ENCODE measurements at places on chromosomes 1 and 21.

DNA sequence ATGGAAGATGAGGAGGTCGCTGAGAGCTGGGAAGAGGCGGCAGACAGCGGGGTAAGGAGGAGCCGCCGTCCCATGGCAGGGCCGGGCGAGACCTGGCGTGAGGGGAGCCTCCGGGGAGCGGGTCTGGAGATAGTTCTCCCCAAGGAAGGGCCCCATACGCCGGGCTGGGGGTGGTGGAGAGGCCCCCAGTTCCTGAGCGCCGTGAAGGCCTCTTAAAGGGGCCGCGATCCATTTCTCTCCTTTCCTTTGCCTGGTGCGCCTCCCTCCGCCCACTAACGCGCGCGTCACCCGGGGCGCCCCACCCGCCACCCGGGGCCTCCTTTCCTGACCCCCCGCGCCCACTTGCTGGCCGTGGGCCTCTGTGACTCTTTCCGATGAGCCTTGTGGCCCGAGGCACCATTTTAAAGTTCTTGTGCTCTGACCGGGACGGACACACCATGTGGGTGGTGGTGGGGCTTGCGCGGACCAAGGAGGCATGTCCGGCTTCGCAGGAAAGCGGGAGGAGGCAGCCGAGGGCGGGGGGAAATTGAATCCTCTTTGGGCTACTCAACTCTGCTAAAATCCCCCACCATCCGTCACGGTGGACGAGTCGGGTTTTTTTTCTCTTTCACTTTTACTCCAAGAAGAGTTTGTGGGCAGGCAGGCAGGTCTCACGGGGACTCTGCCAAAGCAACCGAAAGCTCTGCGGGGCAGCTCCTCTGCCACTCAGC lies 371 bp downstream of the SZRD1 start:
- DNase-seq, result peak; percentile 83
- peak overlapping the region; percentile 99 for H3K27ac ChIP-seq
- peak overlapping the region; percentile 96 for H3K4me3 ChIP-seq
- peaks cover 44% of the 10 kb centered on the region for H3K4me1 ChIP-seq

- H3K4me3 ChIP-seq, result no peak overlapping the region
- no peak overlapping the region for H3K27ac ChIP-seq
- peaks cover 9% of the 10 kb centered on the region for H3K4me1 ChIP-seq
- H3K27me3 ChIP-seq, result peaks cover 2% of the 10 kb centered on the region
- no peaks in the 10 kb centered on the region for H3K36me3 ChIP-seq
Observed at GRCh38 chr1:221200464-221200863, 321.2 kb downstream of the HLX start.

GRCh38 chr1:17108786-17109185 lies 10.5 kb downstream of the PADI2 start:
- no peak for DNase-seq
- H3K4me1 ChIP-seq, result no peaks in the 10 kb centered on the region
- H3K36me3 ChIP-seq, result no peaks in the 10 kb centered on the region
- no peak overlapping the region for H3K27ac ChIP-seq
- H3K4me3 ChIP-seq, result no peak overlapping the region

GRCh38 chr1:206143537-206144172 lies 26.5 kb upstream of the AVPR1B start:
- H3K4me1 ChIP-seq, result peaks cover 8% of the 10 kb centered on the region
- no peak overlapping the region for H3K4me3 ChIP-seq
- DNase-seq, result no peak
- H3K27me3 ChIP-seq, result peaks cover 51% of the 10 kb centered on the region

GRCh38 chr1:30807318-30808066 lies 49.9 kb upstream of the LAPTM5 start:
- H3K27me3 ChIP-seq, result peaks cover 38% of the 10 kb centered on the region
- H3K4me3 ChIP-seq, result no peak overlapping the region
- no peaks in the 10 kb centered on the region for H3K36me3 ChIP-seq
- no peak for DNase-seq
- H3K4me1 ChIP-seq, result no peaks in the 10 kb centered on the region

DNA sequence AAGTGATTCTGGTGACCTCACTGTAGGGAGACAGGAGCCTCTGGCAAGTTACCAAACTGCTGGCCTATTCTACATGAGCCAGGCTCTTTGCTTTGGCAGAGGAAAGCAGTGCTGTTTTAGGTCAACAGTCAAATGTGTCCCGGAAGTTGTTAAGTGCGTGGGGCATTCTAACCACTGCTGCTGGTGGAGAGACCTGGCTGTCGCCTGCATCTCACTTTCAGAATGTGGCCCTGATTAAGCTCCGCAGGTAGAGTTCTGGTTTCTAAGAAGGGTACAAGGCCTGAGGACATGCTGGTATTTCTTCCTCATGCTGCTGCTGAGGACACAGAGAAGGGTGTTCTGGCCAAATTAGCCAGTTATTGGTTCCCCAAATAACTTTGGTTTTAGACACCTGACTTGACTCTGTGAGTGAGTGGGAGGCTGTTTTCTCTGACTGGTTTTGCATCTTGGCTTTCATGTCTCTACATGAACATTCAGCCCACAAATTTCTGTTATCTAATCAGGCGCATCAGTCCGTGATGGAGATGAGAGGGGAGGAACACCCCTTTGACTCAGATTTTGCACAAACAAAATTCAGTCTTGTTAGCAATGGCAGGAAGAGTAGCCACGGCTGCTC lies 120.8 kb downstream of the LMO4 start:
- H3K36me3 ChIP-seq, result no peaks in the 10 kb centered on the region
- no peak for DNase-seq
- H3K27ac ChIP-seq, result no peak overlapping the region
- no peak overlapping the region for H3K4me3 ChIP-seq

GRCh38 chr1:119767486-119767885 lies 1.2 kb downstream of the HMGCS2 start:
- no peak overlapping the region for H3K4me3 ChIP-seq
- no peaks in the 10 kb centered on the region for H3K36me3 ChIP-seq
- no peaks in the 10 kb centered on the region for H3K4me1 ChIP-seq
- no peak for DNase-seq

DNA sequence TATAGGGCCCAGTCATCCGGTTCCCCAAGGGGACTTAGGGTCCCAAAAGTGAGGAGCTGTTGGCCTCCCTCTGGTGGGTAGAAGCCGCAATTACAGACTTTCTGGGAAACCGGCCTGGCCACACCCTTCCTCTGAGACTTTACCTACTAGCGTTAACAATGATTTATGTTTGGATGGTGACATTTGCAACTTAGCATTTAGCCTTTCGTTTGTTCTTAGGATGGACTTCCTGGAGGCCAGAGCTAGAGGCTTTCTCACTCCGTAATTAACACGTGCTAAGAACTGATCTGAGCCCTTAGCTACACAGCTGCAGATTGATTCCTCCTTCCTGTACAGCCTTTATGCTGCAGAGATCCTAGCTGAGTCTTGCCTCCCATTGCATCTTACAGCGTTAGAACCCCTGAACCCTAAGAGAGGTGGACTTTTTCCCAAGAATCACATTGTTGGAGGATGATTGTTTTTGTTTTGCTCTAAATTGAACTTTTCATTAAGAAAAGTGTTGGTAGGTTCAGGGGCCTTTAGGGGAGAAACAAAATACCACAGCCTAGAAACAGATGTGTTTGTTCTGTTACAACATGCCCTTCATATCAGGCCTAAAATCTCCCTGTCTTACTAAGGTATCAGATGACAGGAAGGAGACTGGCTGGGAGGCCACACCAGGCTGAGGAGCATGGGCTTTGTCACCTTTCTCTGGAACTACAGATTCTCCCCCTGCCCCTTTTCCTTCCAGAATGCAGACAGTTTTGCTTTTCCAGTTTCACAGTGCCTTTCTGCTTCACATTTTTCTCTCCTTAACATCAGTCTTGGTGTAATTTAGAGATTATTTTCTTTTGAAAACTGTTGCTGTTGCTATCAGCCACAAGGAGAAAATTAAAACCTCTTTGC lies 1.9 kb downstream of the S100A11 start:
- H3K4me3 ChIP-seq, result peak overlapping the region; percentile 96
- peak overlapping the region; percentile 94 for H3K27ac ChIP-seq
- H3K4me1 ChIP-seq, result peaks cover 41% of the 10 kb centered on the region
- no peaks in the 10 kb centered on the region for H3K27me3 ChIP-seq

DNA sequence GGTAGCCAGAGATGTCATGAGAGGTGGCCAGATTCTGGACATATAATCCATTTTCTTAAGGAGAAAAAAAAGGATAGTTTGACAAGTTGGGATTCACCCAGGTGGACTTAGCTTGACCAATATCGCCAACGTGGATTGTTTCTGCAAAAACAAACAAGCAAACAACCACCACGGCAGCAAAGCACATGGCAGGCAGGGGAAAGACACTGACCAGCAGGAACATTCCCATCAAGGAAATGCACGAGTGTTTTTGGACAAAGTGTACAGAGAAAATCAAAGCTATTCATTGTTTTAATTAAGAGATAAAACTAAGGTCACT lies 9.1 kb upstream of the PLA2G2C start:
- no peak for DNase-seq
- H3K27me3 ChIP-seq, result peaks cover 34% of the 10 kb centered on the region
- peaks cover 19% of the 10 kb centered on the region for H3K4me1 ChIP-seq

DNA sequence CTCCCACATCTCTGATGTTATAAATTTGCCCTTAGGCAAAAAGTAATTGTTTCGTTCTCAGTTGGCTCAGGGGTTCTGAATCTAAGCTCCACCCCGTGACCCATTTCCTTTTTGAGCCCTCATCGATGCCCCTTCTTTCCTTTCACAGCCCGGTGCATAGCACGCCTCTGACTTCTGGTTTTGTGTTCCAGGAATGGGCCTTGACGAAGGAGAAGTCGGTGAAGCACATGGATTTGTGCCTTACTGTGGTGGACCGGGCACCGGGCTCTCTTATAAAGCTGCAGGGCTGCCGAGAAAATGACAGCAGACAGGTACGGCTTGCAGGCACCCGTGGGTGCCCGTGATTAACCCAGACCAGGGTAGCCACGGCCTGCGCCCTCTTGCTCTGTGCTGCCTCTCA lies 151.9 kb downstream of the PGBD5 start:
- peak overlapping the region; percentile 15 for H3K27ac ChIP-seq
- H3K4me1 ChIP-seq, result peaks cover 48% of the 10 kb centered on the region
- peaks cover 23% of the 10 kb centered on the region for H3K36me3 ChIP-seq
- DNase-seq, result no peak

- H3K27ac ChIP-seq, result no peak overlapping the region
- no peak overlapping the region for H3K4me3 ChIP-seq
- no peak for DNase-seq
- no peaks in the 10 kb centered on the region for H3K36me3 ChIP-seq
Observed at GRCh38 chr1:24609949-24610517, 33.1 kb upstream of the SRRM1 start.

DNA sequence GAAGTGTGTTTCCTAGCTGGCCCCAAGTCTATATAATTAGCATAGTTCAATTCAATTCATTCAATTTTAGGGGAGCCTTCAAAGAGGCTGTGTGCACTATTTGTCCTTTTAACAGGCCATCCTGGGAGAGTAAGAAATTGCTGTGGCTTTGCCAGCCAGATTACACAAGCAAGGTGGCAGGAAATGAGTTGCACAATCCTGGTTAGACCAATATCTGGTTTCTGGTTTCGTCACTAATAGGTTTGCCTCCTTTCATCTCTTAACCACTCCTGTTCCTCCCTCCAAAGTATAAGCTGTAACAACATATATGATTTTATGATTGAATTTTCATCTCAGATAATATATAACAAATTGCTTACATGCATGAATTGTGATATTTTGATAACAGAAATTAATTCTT lies 84.1 kb upstream of the NEGR1 start:
- H3K4me3 ChIP-seq, result no peak overlapping the region
- H3K27ac ChIP-seq, result no peak overlapping the region
- H3K4me1 ChIP-seq, result peaks cover 6% of the 10 kb centered on the region
- no peaks in the 10 kb centered on the region for H3K36me3 ChIP-seq

DNA sequence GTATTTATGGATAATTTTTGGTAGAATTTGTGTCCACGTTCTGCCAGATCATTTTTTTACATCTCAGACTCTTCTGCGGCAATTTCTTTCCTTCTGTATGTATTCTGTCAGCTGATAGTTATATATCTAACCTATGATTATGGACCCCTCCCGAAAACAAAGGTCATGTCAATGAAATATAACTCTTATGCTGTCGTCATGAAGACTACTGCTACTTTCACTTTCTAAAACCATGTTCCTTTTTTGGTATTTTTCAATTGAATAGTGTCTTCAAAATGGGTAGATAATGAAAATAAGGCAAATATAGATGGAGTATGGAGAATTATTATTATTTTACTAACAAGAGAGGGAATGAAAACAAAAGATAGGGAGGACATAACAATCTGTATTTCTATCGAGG lies 3.2 kb downstream of the ANGPTL1 start:
- DNase-seq, result no peak
- H3K4me3 ChIP-seq, result no peak overlapping the region
- H3K36me3 ChIP-seq, result no peaks in the 10 kb centered on the region
- H3K4me1 ChIP-seq, result peaks cover 5% of the 10 kb centered on the region
- H3K27me3 ChIP-seq, result no peaks in the 10 kb centered on the region
- no peak overlapping the region for H3K27ac ChIP-seq

DNA sequence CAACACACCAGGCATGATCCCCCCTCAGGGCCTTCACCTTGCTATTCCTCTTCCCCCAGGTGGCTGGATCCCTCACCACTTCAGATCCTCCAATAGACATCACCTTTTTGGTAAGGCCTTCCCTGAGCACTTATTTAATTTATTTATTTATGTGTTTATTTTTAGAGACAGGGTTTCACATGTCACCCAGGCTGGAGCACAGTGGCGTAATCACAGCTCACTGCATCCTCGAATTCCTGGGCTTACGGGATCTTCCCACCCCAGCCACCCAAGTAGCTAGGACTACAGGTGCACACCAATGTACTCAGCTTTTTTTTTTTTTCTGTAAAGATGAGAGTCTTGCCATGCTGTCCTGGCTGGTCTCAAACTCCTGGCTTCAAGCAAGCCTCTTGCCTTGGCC lies 17.2 kb downstream of the KCNN3 start:
- H3K27me3 ChIP-seq, result peaks cover 9% of the 10 kb centered on the region
- H3K36me3 ChIP-seq, result no peaks in the 10 kb centered on the region
- H3K4me1 ChIP-seq, result peaks cover 31% of the 10 kb centered on the region
- DNase-seq, result no peak
- H3K4me3 ChIP-seq, result no peak overlapping the region

GRCh38 chr1:105419030-105419429 lies 1637.4 kb upstream of the PRMT6 start:
- no peak for DNase-seq
- no peaks in the 10 kb centered on the region for H3K27me3 ChIP-seq
- no peaks in the 10 kb centered on the region for H3K36me3 ChIP-seq
- H3K4me1 ChIP-seq, result no peaks in the 10 kb centered on the region
- H3K4me3 ChIP-seq, result no peak overlapping the region

DNA sequence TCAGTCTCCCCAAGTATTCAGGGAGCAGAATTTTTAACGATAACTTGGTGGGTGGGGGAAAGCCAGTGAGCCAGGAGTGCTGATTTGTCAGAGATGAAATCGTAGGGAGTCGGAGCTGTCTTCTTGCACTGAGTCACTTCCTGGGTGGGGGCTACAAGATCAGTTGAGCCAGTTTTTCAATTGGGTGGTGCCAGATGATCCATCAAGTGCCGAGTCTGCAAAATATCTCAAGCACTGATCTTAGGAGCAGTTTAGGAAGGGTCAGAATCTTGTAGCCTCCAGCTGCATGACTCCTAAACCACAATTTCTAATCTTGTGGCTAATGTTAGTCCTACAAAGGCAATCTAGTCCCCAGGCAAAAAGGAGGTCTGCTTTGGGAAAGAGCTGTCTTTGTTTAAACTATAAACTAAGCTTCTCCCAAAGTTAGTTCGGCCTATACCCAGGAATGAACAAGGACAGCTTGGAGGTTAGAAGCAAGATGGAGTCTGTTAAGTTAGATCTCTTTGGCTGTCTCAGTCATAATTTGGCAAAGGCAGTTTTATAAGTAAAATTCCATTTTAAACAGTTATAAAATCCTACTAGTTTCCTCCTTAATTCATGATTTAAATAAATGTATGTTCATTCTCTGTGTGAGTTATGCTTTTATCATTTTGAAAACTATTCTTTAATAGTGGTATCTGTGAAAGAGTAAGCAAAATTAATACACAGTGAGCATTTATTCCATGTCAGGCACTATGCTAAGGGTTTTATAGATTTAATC lies 51.7 kb downstream of the SLC16A1 start:
- H3K27me3 ChIP-seq, result peaks cover 2% of the 10 kb centered on the region
- peak overlapping the region; percentile 2 for H3K4me3 ChIP-seq
- peaks cover 32% of the 10 kb centered on the region for H3K4me1 ChIP-seq
- peaks cover 6% of the 10 kb centered on the region for H3K36me3 ChIP-seq

Data from activated T-helper 1 cell treated with anti-CD3 and anti-CD28 coated beads, Interleukin-12 subunit alpha, Interleukin-12 subunit beta, Interleukin-2, Interleukin-4 antibody, amounts not matched to agents 30 ng/mL and 10 ng/mL and 1 ng/mL, durations not matched to agents 14 hours and 24 hours and 36 hours (primary cell).